ENCODE measurements at places on chromosomes 2 and 18.
A peak's percentile ranks its signal among the peaks of the same experiment; 100 is the strongest.

GRCh38 chr18:48007955-48008701 is 77.7 kb upstream of the SMAD2 start:
- no peak for DNase-seq

GRCh38 chr2:86650188-86650587 is 26.5 kb upstream of the RNF103 start:
- DNase-seq: no peak

GRCh38 chr2:173962031-173962430 is 3.1 kb downstream of the SP3 start:
- DNase-seq: no peak

DNA sequence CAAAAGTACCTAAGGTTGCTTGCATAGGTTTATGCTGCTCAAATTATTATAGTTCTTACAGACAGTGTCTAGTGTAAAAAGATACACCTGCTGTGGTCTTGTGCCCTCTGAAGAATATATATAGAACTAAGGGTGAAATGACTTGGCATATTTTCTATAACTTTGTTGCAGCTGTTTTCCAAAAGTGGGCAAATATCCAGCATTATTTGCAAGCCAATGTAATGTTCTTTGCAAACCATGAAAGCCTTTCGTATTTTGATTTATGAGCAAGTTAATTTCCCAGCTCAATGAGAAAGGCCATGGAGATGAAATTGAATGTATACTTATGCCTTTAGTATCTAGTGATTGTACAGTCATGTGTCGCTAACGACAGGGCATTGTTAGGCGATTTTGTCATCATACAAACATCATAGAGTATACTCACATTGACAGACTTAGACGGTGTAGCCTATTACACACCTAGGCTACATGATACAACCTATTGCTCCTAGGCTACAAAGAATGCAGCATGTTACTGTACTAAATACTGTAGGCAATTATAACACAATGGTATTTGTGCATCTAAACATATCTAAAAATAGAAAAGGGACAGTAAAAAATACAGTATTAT is 116.3 kb downstream of the PLCL1 start:
- no peak for DNase-seq

GRCh38 chr2:20093263-20094141 is 42.1 kb upstream of the LAPTM4A start:
- DNase-seq: peak; percentile 63

DNA sequence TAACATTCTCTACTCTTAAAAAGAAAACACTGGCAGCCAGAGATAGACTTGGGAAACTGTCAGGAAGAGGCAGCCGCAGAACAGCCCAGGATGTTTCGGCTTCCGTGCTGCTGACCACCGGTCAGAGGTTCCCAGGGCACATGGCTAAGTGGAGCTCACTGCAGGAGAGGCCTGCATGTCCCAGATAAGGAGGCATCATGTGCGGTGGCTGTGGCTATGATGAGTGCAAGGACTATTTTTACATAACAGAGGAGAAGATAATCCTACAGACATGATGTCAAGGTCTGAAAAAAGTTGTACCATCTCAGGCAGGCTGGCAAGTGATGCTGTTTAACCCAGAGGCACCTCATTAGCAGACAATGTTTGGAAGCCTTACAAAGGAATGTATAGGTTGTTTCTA is 252.3 kb downstream of the CYRIA start:
- DNase-seq: no peak

- no peak for DNase-seq
These were observed 20.9 kb upstream of the HK2 start for GRCh38 chr2:74812787-74813590.

DNA sequence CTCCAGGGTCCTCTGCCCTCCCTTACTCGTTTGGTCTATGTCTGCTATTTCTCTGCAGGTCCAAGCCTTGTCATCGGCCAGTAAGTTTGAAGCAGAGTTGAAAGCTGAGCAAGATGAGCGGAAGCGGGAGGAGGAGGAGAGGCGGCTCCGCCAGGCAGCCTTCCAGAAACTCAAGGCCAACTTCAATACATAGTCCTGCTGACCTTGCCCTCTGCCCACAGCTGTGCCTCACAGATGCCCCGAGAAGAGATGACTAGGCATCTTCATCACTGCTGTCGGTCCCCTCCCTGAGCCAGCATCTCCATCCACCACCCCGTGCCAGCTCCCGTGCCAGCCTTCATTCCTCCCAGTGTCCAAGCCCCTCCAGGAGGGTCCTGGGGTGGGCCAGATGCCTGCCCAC is 15.6 kb upstream of the GIGYF2 start:
- no peak for DNase-seq

DNA sequence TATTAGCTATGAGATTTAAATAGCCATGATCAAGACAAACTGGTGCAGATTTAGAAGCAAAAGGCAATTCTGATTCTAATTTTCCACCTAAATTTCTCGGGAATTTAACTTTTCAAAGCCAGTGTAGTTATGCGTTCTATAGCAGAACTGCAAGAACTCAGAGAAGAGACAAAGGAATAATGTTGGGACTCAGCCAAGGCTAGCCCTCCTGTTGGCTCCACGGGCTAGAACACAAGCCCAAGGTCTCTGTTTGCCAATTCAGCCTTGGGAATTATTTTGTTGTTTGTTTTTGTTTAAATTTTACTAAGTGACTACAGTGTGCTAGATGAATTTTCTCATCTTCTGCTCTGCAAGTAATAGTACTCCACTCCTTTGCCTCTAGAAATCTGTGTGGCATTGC is 121.2 kb downstream of the CACNB4 start:
- no peak for DNase-seq

GRCh38 chr18:63106727-63107126 is 212.8 kb downstream of the BCL2 start:
- no peak for DNase-seq

- DNase-seq: no peak
These were observed 204.5 kb downstream of the ARL4C start for GRCh38 chr2:234292205-234292961.

DNA sequence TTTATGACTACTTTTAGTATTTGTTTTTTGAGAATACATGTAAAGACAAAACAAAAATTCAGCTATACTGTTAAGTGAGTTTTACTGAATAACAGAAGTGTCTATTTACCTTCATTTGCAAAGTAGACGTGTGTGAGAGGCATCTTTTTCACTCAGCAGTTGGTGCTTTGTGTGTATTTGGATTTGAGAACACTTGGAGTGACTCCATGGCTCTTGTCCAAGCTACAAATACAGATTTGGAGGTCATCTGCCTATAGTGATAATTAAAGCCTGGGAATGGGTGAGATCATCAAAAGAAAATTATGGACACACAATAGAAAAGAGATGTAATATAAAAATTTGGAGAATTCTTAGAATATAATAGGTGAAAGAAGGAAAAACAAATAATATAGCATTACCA is 6.2 kb downstream of the NAB1 start:
- no peak for DNase-seq

GRCh38 chr2:195604706-195605105 is 52.3 kb upstream of the SLC39A10 start:
- DNase-seq: no peak

- no peak for DNase-seq
These were observed 827.5 kb upstream of the SALL3 start for GRCh38 chr18:78151948-78152725.

- DNase-seq: no peak
These were observed 322.2 kb downstream of the SLC8A1 start for GRCh38 chr2:40129725-40130124.

- no peak for DNase-seq
These were observed 16.1 kb downstream of the MAPRE3 start for GRCh38 chr2:26986576-26986975.

GRCh38 chr2:133862400-133862977 is 294.2 kb upstream of the NCKAP5 start:
- no peak for DNase-seq

DNA sequence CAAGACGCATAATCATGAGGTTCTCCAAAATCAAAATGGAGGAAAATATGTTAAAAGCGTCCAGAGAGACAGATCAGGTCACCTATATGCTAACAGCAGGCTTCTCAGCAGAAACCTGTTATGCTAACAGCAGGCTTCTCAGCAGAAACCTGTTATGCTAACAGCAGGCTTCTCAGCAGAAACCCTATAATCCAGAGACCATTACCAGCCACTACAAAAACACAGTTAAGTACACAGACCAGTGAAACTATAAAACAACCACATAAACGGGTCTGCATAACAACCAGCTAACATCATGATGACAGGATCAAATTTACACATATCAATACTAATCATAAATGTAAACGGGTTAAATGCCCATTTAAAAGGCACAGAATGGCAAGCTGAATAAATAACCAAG is 1548.4 kb upstream of the TMEFF2 start:
- no peak for DNase-seq

DNA sequence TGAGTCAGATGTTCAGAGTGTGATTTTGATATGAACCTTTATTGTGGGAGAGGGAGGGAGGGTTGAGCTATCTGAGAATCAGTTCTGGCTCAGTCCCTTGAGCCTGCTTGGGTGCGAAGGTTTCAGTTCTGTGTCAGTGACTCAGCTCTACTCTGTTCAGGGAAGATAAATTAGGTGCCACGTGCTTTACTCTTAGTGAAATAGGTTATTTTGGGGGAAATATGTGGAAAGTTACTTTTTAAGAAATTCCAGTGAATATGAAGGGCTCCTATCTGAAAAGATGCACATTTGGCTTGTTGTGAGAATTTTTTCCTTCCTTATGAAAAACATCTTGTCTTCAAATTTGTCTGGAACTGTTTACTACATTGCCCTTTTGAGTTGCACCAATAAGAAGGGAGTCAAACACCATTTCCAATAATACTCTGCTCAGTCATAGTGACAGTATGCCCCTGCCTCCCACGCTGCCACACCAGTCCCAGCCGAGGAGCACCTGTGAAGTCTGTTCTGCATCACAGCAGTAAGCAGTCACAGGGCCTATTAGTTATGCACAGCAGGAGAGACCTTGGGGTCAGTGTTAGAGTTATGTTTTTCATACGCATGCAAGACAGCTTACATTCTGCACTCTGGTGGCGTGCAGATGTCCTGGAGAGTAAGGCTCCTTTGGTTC is 32.8 kb upstream of the DNAH7 start:
- no peak for DNase-seq

- DNase-seq: no peak
These were observed 16.8 kb upstream of the KCNJ3 start for GRCh38 chr2:154681741-154682140.

GRCh38 chr2:175008801-175009495 is 3.8 kb upstream of the CHN1 start:
- DNase-seq: no peak

GRCh38 chr18:40529478-40529877 is 1425.6 kb upstream of the PIK3C3 start:
- DNase-seq: no peak

- DNase-seq: no peak
These were observed 346.7 kb downstream of the RAD51AP2 start for GRCh38 chr2:17171446-17172049.

DNA sequence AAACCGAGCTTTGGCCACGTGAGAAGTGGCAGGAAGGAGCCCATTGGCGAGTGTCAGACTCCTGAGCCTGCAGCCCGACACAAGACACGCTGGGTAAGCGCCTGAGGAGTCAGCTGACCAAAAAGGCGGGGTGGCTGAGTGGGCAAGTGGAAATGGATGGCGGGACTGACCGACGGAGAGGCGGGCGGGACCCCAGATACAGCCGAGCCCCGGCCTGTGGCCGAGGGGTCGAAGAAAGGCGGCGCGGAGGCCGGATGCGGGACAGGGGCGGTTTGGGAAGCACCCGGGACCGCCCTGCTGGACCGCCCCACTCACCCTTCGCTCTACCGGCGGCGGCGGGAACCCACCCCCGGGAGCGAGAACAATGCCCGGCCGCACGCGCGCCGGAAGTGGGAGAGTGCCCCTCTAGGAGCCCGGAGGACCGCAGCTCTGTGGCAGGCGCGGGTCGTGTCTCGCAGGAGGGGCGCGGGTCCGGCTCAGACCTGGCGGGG is 22.8 kb downstream of the ZSCAN30 start:
- DNase-seq: no peak

DNA sequence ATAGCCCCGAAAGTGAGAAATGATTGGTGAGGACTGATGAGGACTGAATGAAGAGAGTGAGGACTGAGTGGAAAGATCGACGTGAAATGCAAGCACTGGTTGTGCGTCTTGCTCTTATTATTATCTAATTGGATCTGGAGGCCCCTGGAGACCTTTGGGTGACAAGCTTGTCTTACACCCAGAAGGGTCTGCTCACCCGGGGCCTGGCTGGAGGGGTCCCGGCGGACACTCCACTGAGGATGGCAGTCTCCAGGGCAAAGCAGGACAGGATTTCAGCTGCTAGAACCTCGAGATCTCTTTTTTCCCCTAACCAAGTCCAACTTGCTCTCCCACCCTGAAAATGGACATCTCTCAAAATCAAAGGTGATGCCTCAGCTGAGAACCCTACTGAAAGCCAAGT is 160.2 kb downstream of the MYT1L start:
- DNase-seq: no peak

- DNase-seq: no peak
These were observed 10.7 kb upstream of the POLE4 start for GRCh38 chr2:74947703-74948102.

DNA sequence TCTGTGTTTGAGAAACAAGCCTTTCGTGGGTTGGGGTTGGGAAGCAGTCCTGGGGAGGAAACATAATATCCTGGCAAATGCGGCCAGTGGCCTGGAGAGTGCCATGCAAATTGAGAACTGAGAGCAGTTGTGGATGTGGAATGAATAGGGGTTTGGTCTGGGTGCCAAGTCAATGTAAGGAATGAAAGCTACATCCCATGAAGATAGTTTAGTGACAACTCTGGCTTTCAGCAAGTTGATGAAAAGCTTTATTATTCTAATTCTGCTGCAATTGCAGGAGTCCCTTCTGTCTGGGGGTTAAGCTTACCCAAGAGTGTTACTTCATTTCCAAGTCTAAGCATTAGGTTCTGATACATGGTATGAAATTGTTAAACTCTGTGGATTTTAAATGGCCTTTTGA is 771.6 kb downstream of the DPP10 start:
- DNase-seq: no peak

GRCh38 chr2:7281231-7282201 is 364.3 kb downstream of the RNF144A start:
- DNase-seq: no peak

- no peak for DNase-seq
These were observed 2.5 kb downstream of the KLF7 start for GRCh38 chr2:207163053-207163755.

- no peak for DNase-seq
These were observed 36.7 kb upstream of the ST8SIA5 start for GRCh38 chr18:46793565-46793964.

GRCh38 chr2:9074930-9075329 is 71.4 kb upstream of the MBOAT2 start:
- DNase-seq: no peak

DNA sequence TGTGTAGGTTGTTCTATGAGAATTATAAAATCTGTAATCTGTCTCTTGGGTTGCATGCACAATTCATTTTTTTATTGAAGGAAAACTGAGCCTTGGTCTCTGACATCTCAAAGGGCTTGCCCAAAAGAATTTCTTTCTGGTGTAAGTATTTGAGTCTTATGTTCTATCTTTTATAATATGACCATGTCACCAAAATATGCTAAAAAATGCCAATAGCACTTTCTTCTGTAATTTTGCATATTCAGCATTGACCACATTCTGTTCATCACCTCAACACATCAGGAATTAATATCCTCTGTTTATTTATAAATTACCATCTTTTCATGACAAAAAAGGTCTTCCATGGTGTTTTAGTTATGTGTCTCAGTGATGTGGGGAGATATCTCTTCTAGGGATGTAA is 268.7 kb upstream of the TCF4 start:
- no peak for DNase-seq

GRCh38 chr2:216428618-216429350 is 16.5 kb downstream of the SMARCAL1 start:
- DNase-seq: no peak
